CD8-positive, alpha-beta memory T cell (primary cell): ENCODE measurements at places on chromosomes 2 and 18.

DNA sequence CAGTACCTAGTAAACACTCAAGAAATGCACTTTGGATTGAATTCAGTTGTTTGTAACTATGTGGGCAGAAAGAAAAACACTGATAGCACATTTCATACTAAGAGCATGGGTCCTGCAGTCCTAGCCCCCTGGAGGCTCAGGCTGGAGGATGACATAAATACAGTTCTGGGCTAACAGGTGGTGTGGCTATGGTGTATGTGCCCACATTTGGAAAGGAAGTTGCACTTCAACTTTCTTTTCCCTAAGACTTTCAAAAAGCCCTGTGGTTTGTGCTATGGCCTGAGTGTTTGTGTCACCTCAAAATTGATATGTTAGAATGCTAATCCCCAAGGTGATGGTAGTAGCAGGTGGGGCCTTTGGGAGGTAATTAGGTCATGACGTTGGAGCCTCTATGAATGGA, 218.2 kb downstream of the CDCA7 start:
- no peak overlapping the region for H3K27ac ChIP-seq
- H3K4me1 ChIP-seq: no peaks in the 10 kb centered on the region
- DNase-seq: no peak
- H3K4me3 ChIP-seq: no peak overlapping the region
- H3K36me3 ChIP-seq: no peaks in the 10 kb centered on the region
- no peaks in the 10 kb centered on the region for H3K27me3 ChIP-seq

GRCh38 chr2:188322569-188323551, 31.2 kb downstream of the GULP1 start:
- H3K4me1 ChIP-seq: no peaks in the 10 kb centered on the region
- no peak overlapping the region for H3K27ac ChIP-seq
- H3K27me3 ChIP-seq: no peaks in the 10 kb centered on the region
- no peaks in the 10 kb centered on the region for H3K36me3 ChIP-seq

GRCh38 chr2:144798034-144798433, 278.1 kb upstream of the ZEB2 start:
- no peaks in the 10 kb centered on the region for H3K27me3 ChIP-seq
- DNase-seq: no peak
- no peak overlapping the region for H3K4me3 ChIP-seq
- no peaks in the 10 kb centered on the region for H3K4me1 ChIP-seq

DNA sequence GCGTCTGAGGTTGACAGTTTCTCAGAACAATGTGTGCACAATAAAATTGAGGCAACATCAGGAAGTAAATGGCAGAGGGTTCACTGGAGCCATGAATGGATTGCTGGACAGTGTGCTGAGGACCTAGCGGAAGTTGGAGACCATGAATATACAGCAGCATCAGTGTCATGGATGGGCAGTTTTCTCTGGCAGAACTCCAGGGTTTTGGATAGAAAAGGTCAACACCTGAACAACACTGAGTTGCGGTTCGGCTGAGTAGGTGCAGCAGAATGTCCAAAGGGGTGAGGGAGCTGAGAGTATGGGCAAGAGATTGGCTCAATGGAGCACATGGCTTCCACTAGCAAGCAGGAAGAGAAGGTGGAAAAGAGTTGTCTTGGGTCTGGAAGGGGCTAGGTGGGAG, 73.7 kb downstream of the DNER start:
- H3K4me1 ChIP-seq: no peaks in the 10 kb centered on the region
- H3K36me3 ChIP-seq: no peaks in the 10 kb centered on the region
- no peaks in the 10 kb centered on the region for H3K27me3 ChIP-seq
- DNase-seq: no peak
- no peak overlapping the region for H3K4me3 ChIP-seq

GRCh38 chr2:80293039-80293438, 11.5 kb downstream of the LRRTM1 start:
- H3K4me1 ChIP-seq: no peaks in the 10 kb centered on the region
- H3K4me3 ChIP-seq: no peak overlapping the region
- H3K36me3 ChIP-seq: no peaks in the 10 kb centered on the region
- H3K27me3 ChIP-seq: no peaks in the 10 kb centered on the region
- DNase-seq: no peak

GRCh38 chr2:112087346-112088020, 32.4 kb downstream of the TMEM87B start:
- H3K27me3 ChIP-seq: no peaks in the 10 kb centered on the region
- no peak overlapping the region for H3K4me3 ChIP-seq
- no peak for DNase-seq
- no peak overlapping the region for H3K27ac ChIP-seq
- H3K4me1 ChIP-seq: no peaks in the 10 kb centered on the region
